ENCODE measurements at places on chromosomes 4 and X. TPM values are rescaled to one million over a fixed set of nuclear protein-coding genes. Genes with fewer than 3 reads are reported as not detected.

The FAM184B gene
- total RNA-seq, result 0.17 TPM

The ALAS2 gene
- 0.78 TPM for total RNA-seq

The ARX gene
- not detected for total RNA-seq

The CXCL1 gene
- 8.2 TPM for total RNA-seq

The NLGN3 gene
- 0.69 TPM for total RNA-seq

The VSIG1 gene
- total RNA-seq, result 1.1 TPM

The NHS gene
- 2.5 TPM for total RNA-seq

The TIMP1 gene
- 324 TPM for total RNA-seq

The HMX1 gene
- not detected for total RNA-seq

The GUCY1B1 gene
- 21.9 TPM for total RNA-seq

The TNIP3 gene
- 2.3 TPM for total RNA-seq

The TCEAL7 gene
- 2.6 TPM for total RNA-seq

The ATOH1 gene
- total RNA-seq, result not detected

The PLK4 gene
- 0.69 TPM for total RNA-seq

The TRIM61 gene
- 1.2 TPM for total RNA-seq

The ATP8A1 gene
- total RNA-seq, result 79.3 TPM

The SPANXN2 gene
- not detected for total RNA-seq

The PFKFB1 gene
- total RNA-seq, result not detected

The TMEM154 gene
- total RNA-seq, result 12.7 TPM

The SLIT2 gene
- 181 TPM for total RNA-seq

The ASMT gene
- not detected for total RNA-seq

The CT45A2 gene
- total RNA-seq, result not detected

The XAGE2 gene
- total RNA-seq, result 5.2 TPM

The BTC gene
- total RNA-seq, result 3.4 TPM

The STBD1 gene
- total RNA-seq, result 9.4 TPM

The NAAA gene
- 24.1 TPM for total RNA-seq

The BEX5 gene
- 5.8 TPM for total RNA-seq

The BEX2 gene
- 16.9 TPM for total RNA-seq

The NHSL2 gene
- total RNA-seq, result 17.3 TPM

The ADGRG4 gene
- total RNA-seq, result 0.06 TPM

The CFP gene
- 14.9 TPM for total RNA-seq

The NSUN7 gene
- total RNA-seq, result 5.7 TPM

The DMRTC1 gene
- total RNA-seq, result 0.61 TPM

The USP17L17 gene
- not detected for total RNA-seq

The SPANXA2 gene
- not detected for total RNA-seq

The SPARCL1 gene
- 369 TPM for total RNA-seq

The BBS12 gene
- 2.8 TPM for total RNA-seq

The SERTM2 gene
- 1.6 TPM for total RNA-seq

The SPATA4 gene
- not detected for total RNA-seq

The RASL11B gene
- 2.2 TPM for total RNA-seq

The ARHGAP6 gene
- total RNA-seq, result 17.1 TPM

The KANTR gene
- 12.6 TPM for total RNA-seq

Measured in upper lobe of right lung (tissue), 1 donor.